ENCODE measurements at places on chromosomes 2 and 18.

DNA sequence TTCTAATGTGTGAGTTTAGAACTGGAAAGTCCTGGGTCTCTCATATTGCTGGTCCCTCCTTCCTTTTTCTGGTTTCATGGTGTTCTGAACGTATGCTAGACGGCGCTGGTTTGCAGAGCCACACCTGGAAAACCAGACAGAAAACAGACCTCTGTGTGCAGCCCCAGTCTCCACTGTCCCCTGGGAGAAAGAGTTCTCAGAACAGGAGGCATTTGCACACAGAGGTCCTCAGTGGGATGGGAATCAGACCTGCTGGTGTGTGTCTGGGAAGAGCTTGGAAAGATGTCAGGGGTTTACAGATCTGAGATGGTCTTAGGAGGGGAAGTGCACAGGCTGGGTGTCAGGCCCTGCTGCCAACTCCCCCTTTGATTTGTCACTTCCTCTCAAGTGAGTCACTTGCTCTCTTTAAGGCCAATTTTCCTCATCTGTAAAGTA is 14.9 kb upstream of the MBP start:
- DNase-seq: no peak

- DNase-seq: no peak
These were observed 115.6 kb downstream of the STPG4 start for GRCh38 chr2:47039489-47039870.

GRCh38 chr2:12155303-12156051 is 409.0 kb downstream of the LPIN1 start:
- DNase-seq: no peak

DNA sequence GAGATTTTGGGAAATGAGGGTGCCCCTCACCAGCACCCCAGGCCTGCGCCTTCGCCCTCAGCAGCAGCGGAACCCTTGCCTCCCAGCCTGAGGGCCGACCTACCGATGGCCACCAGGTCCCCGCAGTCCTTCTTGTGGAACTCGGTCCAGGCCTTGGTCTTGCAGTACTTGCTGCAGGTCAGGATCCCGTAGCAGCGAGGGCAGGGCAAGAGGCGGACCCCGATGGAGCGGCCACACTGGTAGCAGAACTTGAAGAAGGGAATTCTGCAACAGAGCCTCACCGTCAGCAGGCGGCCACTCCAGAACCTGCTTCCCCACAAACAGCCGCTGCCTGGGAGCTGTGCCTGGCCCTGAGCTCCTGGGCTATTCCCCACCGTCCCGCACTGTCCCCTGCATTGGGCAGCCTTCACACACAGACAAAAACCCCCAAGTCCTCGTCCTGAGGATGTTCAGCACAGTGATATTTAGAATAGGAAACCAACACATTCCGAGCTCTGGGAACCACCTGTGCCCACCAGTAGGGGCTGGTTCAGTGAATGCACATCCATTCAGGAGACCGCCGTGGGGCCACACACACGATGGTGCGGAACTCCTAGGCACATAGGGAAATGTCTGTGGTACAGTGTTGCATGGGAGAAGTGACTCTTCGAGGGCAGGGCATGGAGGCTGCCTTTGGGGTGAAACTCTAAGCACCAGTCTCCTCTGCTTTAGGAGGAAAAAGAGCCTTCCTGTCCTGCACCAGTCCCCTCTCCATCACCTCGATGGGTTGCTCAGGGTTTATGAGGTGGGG is 45.6 kb downstream of the GPC1 start:
- DNase-seq: no peak

GRCh38 chr18:74493689-74494088 is 2.5 kb upstream of the CNDP2 start:
- peak; percentile 22 for DNase-seq

DNA sequence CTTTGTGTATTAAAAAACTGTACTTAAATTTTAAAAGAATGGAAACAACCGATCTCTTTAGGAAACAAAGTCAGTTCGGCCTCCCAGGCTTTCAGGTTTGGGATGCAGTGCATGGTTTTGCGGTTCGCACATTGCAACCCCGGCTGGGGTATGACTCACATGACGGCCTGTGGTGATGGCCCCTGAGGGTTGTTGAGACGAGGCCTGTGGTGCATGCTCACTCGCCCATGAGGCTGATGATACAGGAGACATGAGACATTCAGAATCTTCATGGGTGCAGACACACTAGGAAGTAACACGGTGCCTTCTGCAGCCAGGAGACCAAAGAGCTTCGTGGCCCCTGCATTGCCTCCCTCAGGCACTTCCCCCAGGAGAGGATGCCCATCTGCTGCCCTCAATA is 724.6 kb upstream of the SALL3 start:
- DNase-seq: no peak

- DNase-seq: no peak
These were observed 13.9 kb upstream of the NFATC1 start for GRCh38 chr18:79381811-79382311.

DNA sequence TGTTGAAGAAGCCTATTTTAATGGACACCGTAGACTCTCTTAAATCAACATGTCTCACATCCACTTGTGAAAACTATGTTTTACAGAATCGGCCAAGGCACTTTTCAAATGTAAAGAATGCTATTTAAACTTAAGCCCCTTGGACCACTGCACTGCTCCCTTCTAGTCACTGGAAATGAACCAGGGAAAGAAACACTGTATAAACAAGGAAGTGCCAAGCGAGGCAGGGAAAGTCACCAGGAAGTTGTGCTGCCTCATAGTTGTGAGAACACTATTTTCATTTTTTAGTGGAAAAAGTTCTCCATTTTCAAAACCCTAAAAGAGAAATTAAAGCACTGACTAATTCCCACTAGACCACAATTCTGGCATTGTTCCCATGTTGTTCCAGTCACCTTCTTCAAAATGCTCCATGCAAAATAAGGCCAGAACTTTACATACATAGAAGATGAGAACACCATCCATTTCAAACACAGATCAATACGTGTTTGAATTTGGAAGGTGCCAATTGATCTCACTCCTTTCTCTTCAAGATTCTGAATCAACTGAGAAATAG is 13.5 kb downstream of the CCDC141 start:
- DNase-seq: no peak

DNA sequence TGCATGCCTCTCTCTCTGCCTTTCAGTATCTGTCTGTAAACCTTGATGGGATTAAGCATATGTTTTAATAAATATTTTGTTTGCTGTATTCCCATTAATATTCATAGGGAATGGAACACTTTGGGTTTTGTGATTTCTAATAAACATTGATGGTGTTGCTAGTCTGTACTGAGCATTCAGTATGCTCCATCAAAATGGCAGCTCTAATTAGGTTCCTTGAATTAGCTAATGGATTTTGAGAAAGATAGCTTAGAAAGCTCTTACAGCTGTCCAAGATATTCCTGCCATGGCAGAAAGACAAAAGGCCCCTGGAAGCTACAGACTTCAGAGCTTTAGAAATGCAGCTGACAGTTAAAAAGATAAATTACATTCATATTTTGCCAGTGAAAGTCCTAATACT is 199.2 kb upstream of the NRP2 start:
- DNase-seq: peak; percentile 8

- DNase-seq: no peak
These were observed 49.3 kb downstream of the ALPK2 start for GRCh38 chr18:58579561-58580047.

GRCh38 chr2:32960647-32961403 is 14.1 kb downstream of the LTBP1 start:
- DNase-seq: no peak

GRCh38 chr2:198375083-198375410 is 570.7 kb downstream of the PLCL1 start:
- DNase-seq: no peak

DNA sequence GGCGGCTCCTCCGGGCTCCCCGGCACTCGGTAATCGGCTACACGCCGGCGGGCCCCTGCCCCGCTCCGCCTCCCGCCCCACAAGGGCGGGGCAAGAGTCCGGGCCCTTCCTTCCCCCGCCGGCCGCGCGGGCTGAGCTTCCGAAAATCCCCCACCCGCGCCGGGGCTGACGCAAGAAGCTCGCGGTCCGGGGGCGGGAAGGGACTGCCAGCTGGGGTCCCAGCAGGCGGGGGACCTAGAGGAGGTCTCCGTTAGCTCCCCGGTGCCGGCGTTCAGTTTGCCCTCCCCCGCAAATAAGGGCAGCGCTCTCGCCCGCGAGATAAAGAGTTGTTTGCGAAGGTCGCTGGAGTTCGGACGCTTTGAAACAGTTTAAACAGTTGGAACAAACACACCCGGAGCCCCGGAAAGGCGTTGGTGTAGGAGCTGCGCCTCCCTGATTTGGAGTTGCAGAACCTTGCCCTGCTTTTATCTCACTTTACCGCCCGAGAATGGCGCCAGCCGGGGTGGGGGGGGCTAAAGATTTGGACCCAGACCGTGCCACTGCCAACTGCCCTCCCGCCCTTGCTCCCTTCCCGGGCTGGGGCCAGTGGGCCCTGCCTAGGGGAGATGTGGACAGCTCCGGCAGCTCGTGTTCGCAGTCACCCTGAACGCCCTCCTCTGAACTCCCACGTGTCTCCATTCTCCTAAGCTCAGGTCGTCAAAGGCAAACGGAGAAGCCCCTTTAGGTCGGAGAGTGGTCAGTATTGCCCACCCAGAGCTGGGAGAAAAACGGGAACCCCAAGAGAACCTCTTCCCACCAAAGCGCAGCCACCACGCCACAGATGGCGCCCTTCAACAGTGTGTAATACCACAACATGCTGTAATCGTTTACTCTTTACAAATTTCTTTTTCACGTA is at the start of gene NFE2L2:
NFE2L2 (minus strand) TSS at position 35 of the 895 bp plus-strand sequence. CDS start 151 bp downstream, outside the sequence.
- DNase-seq: peak; percentile 74

GRCh38 chr2:5946225-5947115 is 254.3 kb downstream of the SOX11 start:
- no peak for DNase-seq

DNA sequence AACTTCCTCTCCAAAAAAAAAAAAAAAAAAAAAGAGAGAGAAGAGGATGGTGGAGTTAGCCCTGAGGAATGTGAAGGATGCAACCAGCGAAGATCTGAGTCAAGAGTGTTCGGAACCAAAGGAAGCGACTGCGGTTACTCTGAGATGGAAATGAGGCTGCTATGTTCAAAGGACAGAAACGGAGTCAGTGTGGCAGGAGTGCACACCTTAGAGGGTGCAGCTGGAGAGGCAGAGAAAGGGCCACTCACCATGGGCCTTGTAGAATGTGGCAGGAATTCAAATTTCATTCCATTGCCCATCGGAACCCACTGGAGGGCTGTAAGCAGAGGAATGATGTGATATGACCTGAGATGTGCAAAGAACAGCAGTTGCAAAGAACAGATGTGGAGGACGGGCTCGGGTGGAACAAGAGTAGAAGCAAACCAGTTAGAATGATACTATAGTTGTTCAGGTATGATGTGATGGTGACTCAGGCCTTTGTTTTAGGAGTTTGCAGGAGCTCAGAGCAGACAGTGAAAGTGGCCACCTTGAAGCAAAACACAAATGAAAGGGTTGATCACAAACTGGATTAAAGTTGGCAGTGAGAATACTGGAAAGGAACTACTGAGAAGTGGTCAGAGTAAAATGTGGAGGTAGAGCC is 22.6 kb downstream of the ITGA6 start:
- no peak for DNase-seq

GRCh38 chr2:218876562-218877219 is 4.0 kb upstream of the WNT10A start:
- peak; percentile 60 for DNase-seq

GRCh38 chr2:124668161-124668560 is 643.1 kb downstream of the CNTNAP5 start:
- DNase-seq: no peak

DNA sequence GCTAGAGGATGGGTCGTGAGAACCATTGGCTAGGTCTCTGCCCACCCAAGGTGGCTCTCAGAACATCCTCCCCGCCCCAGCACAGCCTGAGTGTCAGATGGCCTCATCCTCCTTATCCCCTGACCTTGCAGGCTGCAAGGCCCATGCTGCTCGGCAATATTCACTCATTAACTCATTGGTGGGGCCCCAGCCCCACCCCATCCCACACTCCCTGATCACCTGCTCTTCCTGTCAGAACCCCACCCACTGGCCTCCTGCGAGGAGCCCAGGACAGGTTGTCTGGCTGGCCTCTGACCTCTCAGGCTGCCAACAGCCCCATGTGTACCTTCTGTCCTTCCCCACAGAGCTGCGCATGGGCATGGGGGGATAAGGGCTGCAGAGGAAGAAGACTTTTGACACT is 5.3 kb downstream of the ADCY3 start:
- DNase-seq: no peak

DNA sequence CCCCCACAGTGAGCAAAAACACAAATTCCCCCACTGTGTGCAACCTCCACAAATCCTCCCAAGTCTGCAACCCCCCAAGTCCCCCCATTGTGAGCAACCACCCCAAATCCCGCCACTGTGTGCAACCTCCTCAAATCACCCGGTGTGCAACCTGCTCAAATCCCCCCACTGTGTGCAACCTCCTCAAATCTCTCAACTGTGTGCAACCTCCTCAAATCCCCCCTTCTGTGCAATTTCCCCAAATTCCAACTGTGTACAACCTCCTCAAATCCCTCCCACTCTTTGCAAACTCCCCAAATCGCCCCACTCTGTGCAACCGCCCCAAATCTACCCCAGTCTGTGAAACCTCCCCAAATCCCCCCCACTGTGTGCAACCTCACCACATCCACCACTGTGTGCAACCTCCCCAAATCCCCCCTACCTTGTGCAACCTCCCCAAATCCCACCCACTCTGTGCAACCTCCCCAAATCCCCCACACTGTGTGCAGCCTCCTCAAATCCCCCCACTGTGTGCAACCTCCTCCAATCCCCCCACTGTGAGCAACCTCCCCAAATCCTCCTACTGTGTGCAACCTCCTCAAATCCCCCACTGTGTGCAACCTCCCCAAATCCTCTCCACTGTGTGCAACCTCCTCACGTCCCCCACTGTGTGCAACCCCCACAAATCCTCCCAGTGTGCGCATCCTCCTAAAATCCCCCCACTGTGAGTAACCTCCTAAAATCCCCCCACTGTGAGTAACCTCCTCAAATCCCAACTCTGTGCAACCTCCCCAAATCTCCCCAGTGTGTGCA is 115.2 kb downstream of the TPO start:
- DNase-seq: no peak

DNA sequence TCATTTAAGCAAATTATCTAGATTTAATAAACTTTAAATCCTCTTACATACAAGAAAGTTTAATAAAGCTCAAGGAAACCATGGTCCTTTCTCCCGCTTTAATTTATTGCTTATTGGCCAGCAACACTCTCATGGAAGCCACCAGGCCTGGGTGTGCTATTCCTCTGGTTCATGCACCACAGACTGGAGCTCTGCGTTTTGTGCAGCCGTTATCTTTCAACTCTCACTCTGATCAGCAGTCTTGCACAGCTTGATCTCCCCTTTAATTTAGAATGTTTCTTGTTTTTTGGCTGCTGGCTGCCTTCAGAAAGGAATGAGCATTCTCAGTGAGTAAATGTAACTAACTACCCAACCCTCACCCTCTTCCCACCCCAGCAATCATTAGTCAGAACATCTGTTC is 318.7 kb downstream of the MEIS1 start:
- no peak for DNase-seq

DNA sequence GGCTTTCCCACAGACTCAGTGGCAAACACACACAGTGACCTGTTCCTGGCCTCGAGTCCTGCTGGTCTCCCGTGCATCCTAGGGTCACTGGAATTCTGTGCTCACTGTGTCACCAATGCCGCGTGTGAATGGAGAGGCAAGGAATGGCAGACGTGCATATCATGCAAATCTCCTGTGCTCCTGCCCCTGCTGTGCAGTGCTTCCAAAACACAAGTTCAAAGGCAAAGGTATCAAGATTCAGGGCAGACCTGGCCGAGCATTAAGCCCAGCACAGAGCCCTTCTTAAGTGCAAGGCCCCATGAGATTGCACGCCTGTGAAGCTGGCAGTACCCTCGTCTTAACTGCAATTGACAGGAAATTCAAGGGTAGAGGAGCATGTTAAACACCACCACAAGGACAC is 129.1 kb downstream of the NDUFA10 start:
- no peak for DNase-seq

GRCh38 chr2:159265171-159265576 is 21.3 kb downstream of the WDSUB1 start:
- no peak for DNase-seq

- no peak for DNase-seq
These were observed 73.1 kb upstream of the DSG1 start for GRCh38 chr18:31244771-31245394.
